ENCODE measurements at places on chromosomes 7 and 10.

- peaks cover 1% of the 10 kb centered on the region for H3K36me3 ChIP-seq
- no peak overlapping the region for H3K4me3 ChIP-seq
- H3K27ac ChIP-seq, result no peak overlapping the region
- no peaks in the 10 kb centered on the region for H3K27me3 ChIP-seq
Measured at GRCh38 chr7:70539205-70539604, 592.7 kb upstream of the GALNT17 start.

DNA sequence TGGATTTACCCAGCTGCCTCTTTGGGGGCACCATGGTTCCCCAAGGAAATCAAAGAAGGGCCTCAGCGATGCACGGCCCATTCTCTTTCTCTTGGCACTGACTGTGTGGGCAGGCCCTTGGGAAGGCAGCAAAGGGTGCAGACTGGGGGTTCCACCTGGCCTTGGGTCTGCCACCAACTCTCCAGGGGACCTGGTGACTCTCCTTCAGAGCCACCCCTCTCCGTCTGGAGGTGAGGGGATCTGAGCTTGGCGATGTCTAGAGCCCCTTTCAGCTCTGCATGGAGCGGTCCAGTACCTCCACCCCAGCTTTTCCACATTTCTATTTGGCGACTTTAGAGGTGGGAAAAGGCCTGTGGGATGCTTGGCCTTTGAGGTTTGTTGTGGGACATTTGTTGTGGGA is 69.1 kb downstream of the C10orf120 start:
- H3K4me3 ChIP-seq, result no peak overlapping the region
- no peaks in the 10 kb centered on the region for H3K36me3 ChIP-seq
- DNase-seq, result no peak
- H3K4me1 ChIP-seq, result no peaks in the 10 kb centered on the region
- no peak overlapping the region for H3K27ac ChIP-seq
- H3K27me3 ChIP-seq, result peaks cover 38% of the 10 kb centered on the region

DNA sequence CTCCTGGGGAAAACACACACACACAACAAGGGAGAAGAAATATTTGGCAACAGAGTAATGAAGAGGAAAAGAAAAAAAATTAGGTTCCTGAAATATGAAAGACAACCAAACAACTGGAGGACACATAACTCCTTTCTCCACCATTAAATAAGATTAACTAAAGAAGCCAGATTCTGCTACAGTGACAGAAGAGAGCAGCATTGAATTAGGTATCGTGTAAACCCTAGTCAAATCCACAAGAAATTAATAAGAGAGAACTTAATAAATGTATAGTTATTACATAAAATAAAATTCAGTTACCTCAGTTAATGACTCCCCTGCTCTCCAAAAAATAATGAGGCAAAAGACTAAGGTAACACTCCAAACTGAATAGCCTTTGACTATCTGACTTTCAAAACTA is 306.7 kb downstream of the CRPPA start:
- H3K4me3 ChIP-seq, result no peak overlapping the region
- no peaks in the 10 kb centered on the region for H3K4me1 ChIP-seq
- H3K36me3 ChIP-seq, result peaks cover 29% of the 10 kb centered on the region
- H3K27ac ChIP-seq, result no peak overlapping the region
- H3K27me3 ChIP-seq, result no peaks in the 10 kb centered on the region
- DNase-seq, result no peak

DNA sequence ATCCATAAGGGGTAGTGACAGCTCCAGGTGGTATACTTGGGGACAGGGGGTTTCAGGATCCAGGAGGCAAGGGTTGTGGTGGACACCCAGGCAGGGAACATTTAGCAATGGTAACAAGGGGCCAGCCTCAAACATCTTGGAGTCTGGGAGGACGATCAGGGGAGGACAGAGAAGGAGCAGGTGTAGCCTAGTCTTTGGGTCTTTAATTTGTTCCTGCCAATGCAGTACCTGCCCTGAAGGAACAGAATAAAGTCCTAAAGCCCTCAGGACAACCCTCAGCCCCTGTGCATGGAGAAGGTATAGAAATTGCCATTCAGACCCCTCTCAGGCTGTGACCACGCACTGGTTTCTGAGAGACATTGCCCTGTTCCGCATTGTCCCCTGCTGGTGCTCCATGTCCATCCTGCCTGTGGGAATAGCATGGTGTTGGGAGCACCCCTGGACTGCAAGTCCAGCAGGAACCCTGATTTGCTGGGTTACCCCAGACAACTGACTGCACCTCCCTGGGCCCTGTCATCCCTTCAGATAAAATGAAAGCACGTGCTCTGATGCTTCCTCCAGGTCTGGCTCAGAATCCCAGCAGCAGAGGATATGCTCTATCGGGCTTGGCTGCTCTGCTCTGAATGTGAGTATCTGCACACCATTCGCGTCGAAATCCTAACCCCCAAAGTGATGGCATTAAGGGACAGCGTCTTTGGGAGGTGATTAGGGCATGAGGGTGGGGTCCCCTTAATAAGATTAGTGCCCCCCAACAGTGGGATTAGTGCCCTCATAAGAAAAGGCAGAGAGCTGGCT is 24.2 kb downstream of the DDC start:
- no peak overlapping the region for H3K4me3 ChIP-seq
- H3K36me3 ChIP-seq, result no peaks in the 10 kb centered on the region
- H3K4me1 ChIP-seq, result no peaks in the 10 kb centered on the region
- no peak for DNase-seq
- no peaks in the 10 kb centered on the region for H3K27me3 ChIP-seq

DNA sequence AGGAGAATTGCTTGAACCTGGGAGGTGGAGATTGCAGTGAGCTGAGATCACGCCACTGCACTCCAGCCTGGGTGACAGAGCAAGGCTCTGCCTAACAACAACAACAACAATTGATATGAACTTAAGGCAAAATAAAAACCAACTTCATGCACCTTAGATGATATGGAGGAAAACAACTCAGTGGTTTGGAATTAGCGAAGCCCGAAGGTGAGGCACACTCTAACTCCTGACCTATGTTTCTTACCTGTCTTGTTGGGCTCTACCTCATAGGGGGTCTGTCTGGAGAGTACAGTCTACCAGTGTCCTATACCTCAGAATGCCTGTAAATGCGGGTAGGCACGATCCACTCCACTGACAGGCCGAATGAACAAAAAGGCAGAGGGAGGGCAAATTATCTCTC is 24.3 kb upstream of the COBL start:
- peaks cover 5% of the 10 kb centered on the region for H3K4me1 ChIP-seq
- H3K27ac ChIP-seq, result no peak overlapping the region
- H3K36me3 ChIP-seq, result no peaks in the 10 kb centered on the region

- DNase-seq, result no peak
- H3K4me3 ChIP-seq, result no peak overlapping the region
- H3K36me3 ChIP-seq, result peaks cover 2% of the 10 kb centered on the region
- peaks cover 7% of the 10 kb centered on the region for H3K4me1 ChIP-seq
- H3K27ac ChIP-seq, result no peak overlapping the region
Measured at GRCh38 chr7:71723859-71724258, 591.9 kb downstream of the GALNT17 start.

DNA sequence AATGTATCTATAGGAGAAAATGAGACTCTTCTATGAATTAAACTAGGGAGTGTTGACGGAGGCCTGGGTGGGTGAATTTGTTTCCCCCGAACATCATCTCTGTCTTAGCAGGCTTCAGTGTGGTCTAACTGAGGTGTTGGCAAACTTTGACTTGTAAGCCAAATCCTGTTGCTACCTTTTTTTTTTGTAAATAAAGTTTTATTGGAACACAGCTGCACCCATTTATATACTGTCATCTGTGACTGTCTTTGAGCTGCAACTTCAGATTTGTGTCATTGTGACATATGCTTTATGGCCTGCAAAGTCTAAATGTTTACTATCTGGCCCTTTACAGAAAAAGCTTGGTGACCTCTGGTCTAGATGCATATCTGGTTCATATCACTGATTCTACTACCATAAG is 455.9 kb downstream of the LRMDA start:
- DNase-seq, result no peak
- H3K27me3 ChIP-seq, result peaks cover 14% of the 10 kb centered on the region
- no peak overlapping the region for H3K27ac ChIP-seq
- H3K4me1 ChIP-seq, result peaks cover 15% of the 10 kb centered on the region
- H3K4me3 ChIP-seq, result no peak overlapping the region

DNA sequence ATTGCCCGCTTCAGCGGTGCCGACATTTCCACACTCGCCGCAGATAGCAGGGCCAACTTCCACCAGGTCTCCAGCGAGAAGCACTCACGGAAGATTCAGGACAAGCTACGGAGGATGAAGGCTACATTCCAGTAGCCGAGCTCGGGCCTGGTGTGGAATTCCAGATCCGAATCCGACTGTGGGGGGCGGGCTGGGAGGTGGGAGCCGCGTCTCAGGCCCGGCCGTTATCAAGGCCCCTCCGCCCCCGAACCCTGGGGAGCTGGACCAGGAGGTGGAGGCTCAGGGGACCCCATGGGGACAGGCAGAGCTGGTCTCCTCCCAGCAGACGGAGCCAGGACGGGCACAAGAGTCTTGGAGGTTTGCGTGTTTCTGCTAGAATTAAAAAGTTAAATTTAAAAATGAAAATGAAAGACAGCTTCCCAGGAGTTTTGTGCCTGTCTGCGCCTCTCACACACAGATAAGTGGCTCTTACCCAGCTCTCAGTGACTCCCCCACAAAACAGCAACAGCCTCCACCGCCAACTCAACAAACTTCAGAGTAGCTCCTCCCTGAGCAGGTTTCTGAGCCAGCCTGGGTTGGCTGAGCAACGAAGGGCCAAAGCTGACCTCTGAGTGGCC is 5.2 kb upstream of the UTF1 start:
- no peak overlapping the region for H3K4me3 ChIP-seq
- peaks cover 71% of the 10 kb centered on the region for H3K27me3 ChIP-seq
- H3K4me1 ChIP-seq, result peaks cover 21% of the 10 kb centered on the region
- no peaks in the 10 kb centered on the region for H3K36me3 ChIP-seq

DNA sequence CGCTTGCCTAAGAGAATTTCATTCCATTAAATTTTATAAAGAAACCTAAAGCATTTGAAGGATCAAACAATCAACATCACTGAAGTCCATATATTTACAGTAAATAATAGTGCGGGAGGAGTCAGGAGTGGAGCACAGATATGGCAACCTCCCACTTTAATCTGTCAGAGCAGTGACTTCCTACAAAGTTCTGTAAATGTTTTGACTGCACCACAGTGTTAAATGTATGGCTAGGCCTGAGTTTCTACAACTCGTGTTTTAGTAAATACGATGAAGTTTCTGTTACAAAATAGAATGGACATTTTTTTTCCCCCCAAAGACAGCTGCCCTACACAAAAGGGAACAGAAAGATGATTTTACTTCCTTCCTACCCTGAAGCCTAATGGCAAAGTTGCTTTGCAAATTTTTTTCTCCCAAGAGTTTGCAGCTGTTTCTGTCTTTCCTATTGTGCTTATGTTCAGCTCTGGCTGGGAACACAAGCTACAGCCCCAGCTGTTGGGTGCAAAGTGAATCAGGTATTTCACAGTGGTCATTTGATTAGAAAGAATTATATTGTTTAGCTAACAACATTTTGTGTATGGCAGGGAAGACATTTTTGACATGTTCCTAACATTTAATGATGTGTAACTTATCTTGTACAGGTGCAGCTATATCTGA is 62.1 kb downstream of the MET start:
- no peak for DNase-seq
- H3K4me3 ChIP-seq, result no peak overlapping the region
- peak overlapping the region; percentile 16 for H3K27ac ChIP-seq
- H3K36me3 ChIP-seq, result peaks cover 2% of the 10 kb centered on the region

- H3K36me3 ChIP-seq, result no peaks in the 10 kb centered on the region
- no peak overlapping the region for H3K4me3 ChIP-seq
- no peaks in the 10 kb centered on the region for H3K27me3 ChIP-seq
- H3K27ac ChIP-seq, result no peak overlapping the region
Measured at GRCh38 chr10:27680691-27681605, 64.7 kb downstream of the MKX start.

GRCh38 chr10:63143987-63144386 is 10.9 kb downstream of the NRBF2 start:
- no peak overlapping the region for H3K27ac ChIP-seq
- no peak overlapping the region for H3K4me3 ChIP-seq
- peaks cover 7% of the 10 kb centered on the region for H3K36me3 ChIP-seq
- peaks cover 2% of the 10 kb centered on the region for H3K4me1 ChIP-seq
- no peaks in the 10 kb centered on the region for H3K27me3 ChIP-seq

GRCh38 chr10:69419096-69419743 is 2.5 kb upstream of the TACR2 start:
- H3K27me3 ChIP-seq, result no peaks in the 10 kb centered on the region
- peaks cover 6% of the 10 kb centered on the region for H3K4me1 ChIP-seq
- no peak for DNase-seq
